ENCODE measurements at places on chromosomes 1 and 21.

DNA sequence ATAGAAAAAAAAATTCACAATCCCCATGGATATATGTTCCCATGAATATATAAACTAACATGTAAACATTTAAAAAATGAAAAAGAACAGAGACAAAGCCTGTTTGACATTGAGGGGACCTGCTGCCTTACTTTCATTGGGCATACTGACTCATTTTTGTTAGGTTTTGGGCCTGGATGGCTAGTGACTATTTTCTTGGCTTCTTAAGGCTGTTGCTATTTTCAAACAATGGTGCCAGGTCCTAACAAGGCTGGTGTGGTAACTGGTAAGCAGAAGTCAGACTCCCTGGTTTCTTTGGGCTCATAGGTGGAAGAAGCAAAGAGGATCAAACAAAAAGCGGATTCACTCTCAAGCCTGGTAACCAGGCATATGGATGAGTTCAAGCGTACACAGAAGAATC lies 51.0 kb downstream of the LAMC2 start:
- DNase-seq, result no peak

DNA sequence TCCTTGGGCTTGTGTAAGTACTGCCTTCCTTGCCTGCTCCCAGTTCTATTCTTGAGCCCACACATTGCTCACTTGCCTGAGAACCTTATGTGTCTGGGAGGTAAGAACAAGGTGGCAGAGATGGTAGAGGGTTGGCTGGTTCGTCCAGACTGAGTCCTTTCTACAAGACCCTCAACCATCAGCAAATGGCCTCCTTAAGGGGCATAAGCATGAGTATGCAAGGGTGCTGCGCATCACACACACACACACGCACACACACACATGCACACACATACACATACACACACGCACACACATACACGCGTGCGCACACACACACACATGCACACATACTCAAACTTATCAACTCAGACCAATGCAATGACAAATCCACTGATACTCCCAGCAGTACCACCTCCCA lies 56.9 kb downstream of the RHBG start:
- DNase-seq, result no peak

DNA sequence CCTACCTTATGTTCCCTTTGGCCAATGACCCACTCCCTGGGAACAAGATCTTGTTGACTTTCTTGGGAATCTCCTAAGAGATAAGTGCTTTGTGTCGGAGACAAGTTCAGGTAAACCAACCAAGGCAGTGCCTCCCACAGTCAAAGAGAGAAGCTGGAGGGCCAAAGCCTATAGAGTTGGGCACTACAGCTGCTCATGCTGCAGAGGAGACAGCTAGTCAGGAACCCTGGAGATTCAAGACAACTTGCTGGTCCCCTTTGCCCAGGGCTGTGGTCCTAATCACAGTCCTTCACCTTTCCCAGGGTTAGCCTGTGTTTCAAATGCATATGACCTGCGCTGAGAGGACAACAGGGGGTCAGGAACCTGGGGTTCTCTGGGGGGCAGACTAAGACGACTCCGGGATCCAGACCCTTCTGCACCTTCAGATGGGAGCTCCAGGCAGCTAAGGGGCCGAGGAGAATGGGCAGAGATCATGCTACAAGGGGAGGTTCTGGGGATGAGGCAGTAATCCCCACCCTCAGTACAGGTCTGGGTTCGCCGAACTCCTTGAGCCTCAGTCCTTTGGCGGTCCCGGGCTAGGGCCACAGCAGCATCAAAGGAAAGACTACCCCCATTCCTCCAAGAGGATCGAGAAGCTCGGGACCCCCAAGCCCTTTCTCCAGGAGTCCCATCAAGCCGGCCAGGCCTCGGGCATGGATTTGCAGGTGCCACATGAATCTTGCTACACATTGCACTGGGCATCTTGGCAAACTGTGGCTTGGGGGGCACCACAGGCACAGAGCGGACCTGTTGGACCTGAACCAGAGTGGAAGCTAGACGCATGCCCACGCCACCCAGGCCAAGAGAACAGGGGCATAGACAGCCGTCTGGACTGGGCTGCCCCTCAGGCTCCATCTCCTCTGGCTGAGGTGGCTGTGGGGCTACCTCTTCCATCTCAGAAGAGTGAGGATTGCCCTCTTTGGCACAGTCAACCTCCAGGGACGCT lies 2.0 kb upstream of the USF1 start:
- no peak for DNase-seq

- peak; percentile 10 for DNase-seq
Observed at GRCh38 chr1:180849031-180849775, 63.5 kb upstream of the KIAA1614 start.

- DNase-seq, result peak; percentile 67
Observed at GRCh38 chr1:152035539-152036266, 1.1 kb downstream of the S100A11 start.

GRCh38 chr1:19799230-19800075 lies at the start of gene TMCO4:
Gene TMCO4 (minus strand): TSS chr1:19799916. CDS start chr1:19780758, 19,158 bp downstream.
- peak; percentile 85 for DNase-seq

- DNase-seq, result no peak
Observed at GRCh38 chr1:203858055-203858454, 3.3 kb upstream of the SNRPE start.

GRCh38 chr1:61052395-61053225 lies 29.8 kb upstream of the NFIA start:
- peak; percentile 44 for DNase-seq

GRCh38 chr1:217027403-217028080 lies 304.3 kb upstream of the ESRRG start:
- DNase-seq, result no peak

DNA sequence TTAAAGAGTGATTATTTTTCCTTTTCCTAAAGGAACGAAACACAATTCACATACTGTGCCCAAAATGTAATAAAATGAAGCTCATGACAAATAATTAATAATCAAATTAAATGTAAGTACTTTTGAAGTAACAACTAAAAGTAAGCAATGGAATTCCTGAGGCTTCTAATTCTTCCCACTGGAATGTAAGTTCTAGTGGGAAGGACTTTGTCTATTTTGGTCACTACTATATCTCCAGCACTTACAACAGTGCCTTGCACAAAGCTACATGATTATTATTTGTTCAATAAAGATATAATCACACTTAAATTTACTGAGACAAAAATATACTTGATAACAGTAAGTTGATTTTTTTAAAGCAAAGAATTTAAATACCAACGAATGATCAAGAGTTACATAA lies 128.8 kb downstream of the COQ8A start:
- DNase-seq, result no peak

GRCh38 chr1:234728740-234729139 lies 118.8 kb upstream of the IRF2BP2 start:
- no peak for DNase-seq

DNA sequence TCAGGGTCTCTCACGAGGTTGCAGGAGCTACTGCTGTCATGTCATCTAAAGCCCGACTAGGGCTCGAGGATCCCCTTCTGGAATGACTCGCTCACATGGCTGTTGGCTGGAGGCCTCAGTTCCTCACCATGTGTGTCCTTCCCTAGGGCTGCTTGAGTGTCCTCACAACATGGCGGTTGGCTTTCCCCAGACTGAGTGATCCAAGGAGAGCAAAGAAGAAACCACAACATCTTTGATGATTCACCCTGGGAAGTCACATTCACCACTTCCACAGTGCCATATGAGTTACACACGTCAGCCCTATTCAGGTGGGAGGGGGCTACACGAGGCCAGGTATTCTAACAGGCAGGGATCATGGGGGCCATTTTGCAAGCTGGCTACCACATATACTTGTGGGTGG lies 64.9 kb downstream of the FHAD1 start:
- no peak for DNase-seq

DNA sequence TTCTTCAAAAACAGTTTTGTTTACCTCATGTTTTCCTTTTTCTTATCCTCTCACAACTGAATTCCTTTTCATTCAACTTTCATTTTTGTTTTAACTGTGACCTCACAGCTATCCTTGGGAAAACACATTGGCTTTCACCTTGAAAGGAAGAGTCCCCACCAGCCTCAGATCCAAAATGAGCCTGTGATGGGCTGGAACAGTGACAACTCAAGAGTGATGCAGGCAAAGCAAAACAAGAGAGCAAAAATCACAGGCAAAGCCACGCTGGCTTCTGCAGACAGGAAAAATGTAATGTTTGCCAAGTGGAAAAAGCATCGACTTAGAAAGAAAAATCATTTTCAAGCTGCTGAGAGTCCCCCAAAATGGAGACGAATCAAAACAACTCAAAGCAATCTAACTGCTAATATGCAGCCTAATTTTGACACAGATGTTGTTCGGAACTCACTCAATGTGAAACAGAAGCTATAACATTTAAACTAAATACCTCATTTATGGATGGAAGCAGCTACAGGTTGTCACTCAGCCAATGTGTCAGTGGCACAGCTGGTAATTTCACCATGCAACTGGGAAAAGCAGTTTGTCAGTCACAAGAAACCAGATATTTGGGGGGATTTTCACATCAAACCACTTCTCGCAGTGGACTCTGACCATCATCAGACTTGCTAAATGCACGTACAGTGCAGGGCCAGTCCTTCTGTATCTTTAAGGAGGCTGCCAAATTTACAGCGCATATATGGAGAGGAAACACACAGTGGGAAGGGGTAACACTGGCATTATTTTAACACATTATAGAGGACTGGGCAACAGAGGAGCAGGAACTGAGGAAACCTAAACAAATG lies 50.7 kb downstream of the ALG14 start:
- DNase-seq, result no peak

GRCh38 chr1:58722967-58723366 lies 23.1 kb upstream of the MYSM1 start:
- no peak for DNase-seq

GRCh38 chr1:164765992-164766720 lies 207.2 kb downstream of the PBX1 start:
- no peak for DNase-seq

DNA sequence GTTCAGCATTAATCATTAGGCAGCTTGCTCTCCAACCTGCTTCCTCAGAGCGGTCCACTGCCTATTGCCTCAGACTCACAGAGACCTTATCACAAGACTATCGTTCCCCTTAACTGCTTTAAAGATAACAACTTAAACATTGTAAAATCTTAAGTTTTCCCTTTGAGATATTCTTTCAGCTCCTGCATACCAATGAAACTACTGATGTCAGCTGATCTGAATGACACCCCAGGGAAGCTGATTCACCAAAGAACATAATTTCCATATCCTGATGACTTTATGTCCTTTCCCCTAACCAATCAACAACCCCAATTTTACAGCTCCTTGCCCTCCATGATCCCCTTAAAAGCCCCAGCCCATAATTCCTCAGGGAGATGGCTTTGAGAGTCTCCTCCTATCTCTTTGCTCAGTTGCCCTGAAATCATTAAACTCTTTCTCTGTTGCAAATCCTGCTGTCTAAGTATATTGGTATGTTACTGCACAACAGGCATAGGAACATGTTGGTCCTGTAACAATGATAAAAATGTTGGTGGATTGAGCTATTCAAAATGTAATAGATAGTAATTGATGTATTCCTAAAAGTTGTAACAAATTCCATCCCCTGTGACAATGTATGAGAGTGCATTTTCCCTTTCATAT lies 621.4 kb upstream of the RGS18 start:
- peak; percentile 2 for DNase-seq

GRCh38 chr1:25011275-25011674 lies 81.2 kb upstream of the RUNX3 start:
- DNase-seq, result no peak

DNA sequence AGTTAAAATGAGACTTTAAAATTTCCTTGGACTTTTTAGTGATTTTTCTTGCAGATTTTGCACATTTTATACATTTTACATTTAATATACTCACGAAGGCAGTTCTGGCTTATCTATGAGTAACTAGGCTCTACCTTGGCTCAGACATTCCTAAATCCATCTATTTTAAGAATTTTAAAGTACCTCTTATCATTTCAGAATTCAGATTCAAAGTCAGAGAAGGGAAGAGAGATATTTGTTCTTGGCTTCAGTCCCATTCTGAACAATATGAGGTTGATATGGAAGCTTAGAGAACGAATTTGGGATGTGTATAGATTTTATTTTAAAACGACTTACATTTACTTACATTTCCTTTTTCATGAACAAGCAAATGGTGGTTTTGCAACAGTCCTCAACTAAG lies 230.2 kb downstream of the LMO4 start:
- DNase-seq, result no peak

DNA sequence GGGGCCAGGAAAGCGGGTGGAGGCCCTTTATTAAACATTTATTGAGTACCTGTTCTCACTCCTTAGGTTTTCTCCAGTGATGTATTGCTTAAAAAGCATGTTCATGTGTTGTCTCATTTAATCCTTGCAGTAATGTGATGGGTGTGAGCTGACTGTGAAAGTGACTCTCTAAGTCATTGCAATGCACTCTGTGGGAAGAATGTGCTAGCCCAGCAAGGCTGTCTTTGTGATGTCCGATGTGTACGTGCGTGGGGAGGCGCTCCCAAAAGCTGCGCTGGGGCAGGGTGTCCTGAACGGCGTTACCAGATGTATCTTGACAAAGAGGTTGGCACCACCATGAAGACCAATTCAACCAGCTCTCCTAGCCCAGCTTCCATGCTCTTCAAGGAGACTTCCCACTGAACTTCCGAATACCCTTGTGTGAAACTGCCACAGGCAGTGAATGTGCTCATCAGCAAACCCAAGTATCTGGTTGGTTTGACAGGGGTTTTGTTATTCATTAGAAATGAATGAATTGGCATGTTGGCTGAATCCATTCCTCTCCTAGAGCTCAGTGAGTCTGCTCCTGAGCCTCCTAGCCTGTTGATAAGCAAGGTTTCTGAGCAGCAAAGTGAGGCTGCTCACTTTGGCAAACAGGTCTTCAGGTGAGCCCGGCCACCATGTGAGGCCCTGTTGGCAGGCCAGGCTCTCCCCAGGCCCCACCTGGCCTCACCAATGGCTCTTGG lies 28.0 kb downstream of the NUAK2 start:
- no peak for DNase-seq

GRCh38 chr1:94994805-94995204 lies 67.9 kb upstream of the CNN3 start:
- no peak for DNase-seq

DNA sequence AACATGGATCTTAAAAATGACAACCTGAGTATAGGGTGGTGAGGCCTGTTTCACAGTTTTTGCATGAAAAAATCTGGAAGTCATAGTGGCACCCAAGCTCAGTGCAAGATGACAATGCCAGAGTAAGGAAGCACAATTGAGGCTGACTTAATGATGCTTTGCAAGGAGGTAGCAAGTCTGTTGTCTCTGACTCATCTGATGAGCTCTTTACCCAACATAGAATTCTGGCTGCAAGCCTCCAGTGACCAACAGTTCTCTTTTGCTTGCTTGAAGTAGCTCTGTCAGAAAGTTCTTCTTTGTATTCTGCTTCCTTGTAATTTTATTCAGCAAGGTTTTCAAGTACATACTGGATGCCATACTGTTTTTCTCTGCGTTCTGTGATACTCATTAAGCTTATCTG lies 117.1 kb downstream of the FOXD2 start:
- DNase-seq, result no peak

GRCh38 chr1:26583646-26584485 lies 54.3 kb downstream of the RPS6KA1 start:
- peak; percentile 84 for DNase-seq

DNA sequence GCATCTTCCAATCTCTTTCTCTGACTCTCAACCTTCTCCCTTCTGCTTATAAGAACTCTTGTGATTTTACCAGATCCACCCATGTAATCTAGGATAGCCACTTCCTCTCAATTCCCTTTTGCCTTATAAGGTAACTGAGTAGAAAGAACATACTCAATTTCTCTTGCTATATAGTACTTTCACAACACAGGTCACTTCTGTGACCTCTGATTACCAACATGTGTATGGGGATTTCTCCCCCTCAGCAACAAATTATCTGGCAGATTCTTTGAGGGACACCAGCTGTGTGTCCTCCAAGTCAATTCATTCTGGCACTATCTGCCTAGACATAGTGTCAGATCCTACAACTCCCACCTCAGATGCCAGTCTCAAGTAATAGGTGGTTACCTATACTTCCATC lies 62.5 kb downstream of the IL23R start:
- DNase-seq, result no peak

GRCh38 chr1:171329251-171329650 lies 15.3 kb downstream of the FMO4 start:
- no peak for DNase-seq
